ENCODE measurements at places on chromosomes 5 and 9. TPM values are rescaled to one million over a fixed set of nuclear protein-coding genes. Genes with fewer than 3 reads are reported as not detected.

The SMIM15 gene
- total RNA-seq = 19.6 TPM

DNA sequence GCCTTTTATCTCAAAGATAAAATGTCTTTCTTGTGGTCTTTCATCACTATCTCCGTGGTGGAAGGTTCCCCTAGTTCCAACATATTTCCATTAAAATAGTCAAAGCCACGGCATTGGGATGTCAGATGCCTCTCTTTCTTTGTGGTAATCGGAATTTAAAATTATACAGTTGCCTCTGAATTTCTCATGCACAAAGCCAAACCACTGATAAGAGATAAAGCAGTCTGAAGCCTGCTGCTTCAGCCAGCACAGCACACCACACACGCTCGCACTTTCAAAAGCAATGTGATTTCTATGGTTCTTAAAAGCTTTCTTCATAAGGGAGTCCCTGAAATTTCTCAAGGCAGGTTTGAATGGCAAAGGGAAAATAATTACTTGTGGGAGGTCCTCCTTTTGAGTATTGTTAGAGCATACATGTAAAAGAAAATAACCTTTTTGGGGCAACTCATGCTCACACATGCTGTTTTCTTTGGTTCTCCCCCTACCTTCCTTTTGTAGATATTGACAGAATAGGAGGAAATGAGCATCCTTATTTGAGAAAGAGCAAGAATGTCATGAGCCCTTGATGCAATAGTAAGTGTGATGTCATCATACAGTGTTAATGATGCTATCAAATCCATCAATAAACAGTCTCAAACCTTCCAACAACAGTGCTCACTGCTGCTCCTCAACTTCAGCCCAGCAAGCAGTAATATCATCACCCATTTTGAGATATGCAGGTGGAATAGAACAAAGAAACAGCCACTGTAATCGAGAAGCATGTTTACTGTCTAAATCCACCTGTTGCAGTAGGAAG, 85.7 kb upstream of the PPP1R2B start:
- no peak for DNase-seq

The DNM1 gene
- 16.4 TPM for total RNA-seq

- no peak for DNase-seq
These were observed 95.3 kb upstream of the SLC27A6 start for GRCh38 chr5:128869970-128870369.

The IL5 gene
- not detected for total RNA-seq

GRCh38 chr9:3170819-3171218, 326.9 kb upstream of the PUM3 start:
- DNase-seq = no peak

DNA sequence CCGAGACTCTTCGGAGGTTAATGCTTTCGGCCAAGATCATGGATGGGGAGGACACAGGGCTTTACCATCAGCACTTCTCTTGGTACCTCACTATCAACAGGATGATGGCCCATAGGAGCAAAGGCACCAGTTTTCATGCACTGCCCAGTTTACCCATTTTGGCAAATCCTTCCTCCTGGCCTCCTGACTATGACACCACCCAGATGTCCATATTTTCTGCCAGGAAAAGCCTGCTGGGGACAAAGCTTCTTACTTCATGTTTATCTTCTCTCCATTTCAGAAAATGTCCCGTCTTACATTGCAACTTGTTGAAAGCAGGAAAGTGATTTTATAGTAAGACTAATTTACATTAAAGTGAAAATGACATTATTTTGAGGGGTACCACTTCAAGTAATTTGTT, 61.4 kb upstream of the GAS1 start:
- DNase-seq = no peak

The PCDHB5 gene
- total RNA-seq = 3.1 TPM

- no peak for DNase-seq
These were observed 74.2 kb upstream of the GRAMD2B start for GRCh38 chr5:126348855-126349635.

The ZDHHC11 gene
- total RNA-seq = 8.0 TPM

Measured in sigmoid colon (tissue), 7 donors.